Posterior cingulate gyrus (tissue), 11 donors: ENCODE measurements at places on chromosomes 3 and 15.

GRCh38 chr3:136750897-136751315 lies 1.3 kb downstream of the STAG1 start:
- DNase-seq: no peak

DNA sequence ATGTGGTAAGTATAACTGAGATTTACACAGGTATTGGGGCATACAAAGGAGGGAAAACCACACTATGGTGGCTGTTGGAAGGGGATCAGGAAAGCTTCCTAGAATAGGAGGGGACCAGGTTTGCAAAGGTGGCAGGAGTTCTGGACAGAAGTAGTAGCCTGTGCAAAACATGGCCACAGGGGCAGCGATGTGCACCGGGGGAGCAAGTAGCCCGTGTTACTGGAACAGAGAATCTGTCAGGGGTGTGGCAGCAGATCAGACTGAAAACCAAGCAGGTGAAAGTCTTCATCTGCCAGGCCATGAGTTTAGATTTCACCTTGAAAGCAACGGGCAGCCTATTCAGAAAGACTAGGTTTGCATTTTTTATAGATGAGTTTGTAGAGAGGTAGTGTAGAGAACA lies 182.3 kb upstream of the LPP start:
- no peak for DNase-seq

GRCh38 chr15:92444631-92445030 lies 51.0 kb downstream of the ST8SIA2 start:
- DNase-seq: no peak

DNA sequence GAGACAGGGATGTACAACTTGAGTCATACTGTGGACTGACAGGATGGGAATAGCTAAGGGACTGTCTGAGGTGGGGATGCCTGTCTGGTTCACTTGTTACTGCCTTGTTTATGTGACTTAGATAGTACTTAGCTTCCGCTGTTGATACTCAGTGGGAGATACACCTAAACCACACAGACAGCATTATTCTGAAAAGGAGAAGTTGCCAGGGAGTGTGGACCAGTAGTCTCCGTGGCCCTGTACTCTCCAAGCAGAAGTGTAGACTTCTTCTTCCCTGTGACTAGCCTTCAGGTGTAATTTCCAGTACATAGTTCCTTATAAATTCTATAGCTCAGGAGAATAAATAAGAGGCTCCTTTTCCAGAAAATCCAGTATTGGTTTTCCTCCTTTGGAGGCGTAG lies 5.1 kb downstream of the HIGD2B start:
- DNase-seq: no peak

GRCh38 chr3:53787016-53787415 lies 59.2 kb downstream of the CHDH start:
- no peak for DNase-seq

DNA sequence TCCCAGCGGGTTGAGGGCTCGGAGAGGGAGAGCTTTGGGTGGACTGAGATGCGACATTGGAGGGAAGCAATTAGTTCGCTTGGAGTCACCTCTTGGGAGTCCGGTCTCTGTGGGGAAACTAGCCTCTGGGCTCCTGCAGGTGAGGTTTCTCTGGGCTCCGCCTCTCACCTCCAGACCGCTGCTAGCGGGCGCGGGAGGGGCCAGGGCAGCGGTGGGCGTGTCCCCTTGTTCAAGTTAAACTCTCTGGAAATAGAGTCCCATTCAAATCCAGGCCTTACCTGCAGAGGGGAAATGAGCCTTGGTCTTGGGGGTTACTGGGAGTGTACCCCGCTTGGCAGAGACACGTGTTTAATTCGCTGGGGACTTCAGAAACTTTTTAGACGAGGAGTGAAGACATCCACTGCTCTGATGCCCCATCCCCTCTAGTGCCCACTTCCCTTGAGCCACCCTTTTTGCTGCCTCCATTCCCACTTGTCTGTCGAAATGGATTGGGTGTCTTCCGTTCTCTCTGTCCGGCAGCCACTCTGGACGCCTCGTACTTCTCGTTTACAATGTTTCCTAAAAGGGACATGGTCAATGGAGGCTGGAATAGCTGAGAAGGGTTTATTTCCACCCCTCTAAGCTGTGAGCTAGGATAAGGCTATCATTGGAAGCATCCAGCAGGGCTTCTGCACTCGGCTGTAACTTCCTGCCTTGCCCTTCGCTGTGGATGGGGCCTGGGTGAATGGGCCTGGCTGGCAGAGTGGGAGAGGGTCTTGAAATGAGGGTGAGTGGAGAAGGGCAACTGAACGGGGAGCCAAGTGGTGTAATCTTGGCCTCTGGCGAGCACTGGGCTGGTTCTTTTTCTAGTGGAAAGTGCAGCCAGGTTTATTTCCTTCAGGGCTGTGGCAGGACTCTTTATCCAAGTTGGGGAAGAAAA lies 1.1 kb downstream of the MITF start:
- DNase-seq: peak; percentile 77

DNA sequence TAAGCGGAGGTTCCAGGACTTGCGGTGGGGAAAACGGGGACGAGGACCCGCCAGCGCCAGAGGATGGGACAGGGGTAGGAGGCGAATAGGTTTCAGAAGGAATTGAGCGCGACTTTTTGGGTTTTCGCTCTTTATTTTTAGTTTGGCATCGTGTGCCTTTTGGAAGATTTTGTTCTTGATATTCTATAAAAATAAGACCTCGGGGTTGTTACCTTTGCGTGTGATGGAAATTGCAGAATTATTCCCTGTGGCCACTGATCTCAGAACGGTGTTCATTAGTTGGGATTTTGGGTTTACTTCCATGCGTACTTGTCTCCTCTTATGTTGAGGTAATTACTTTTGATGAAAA lies 453 bp upstream of the CCDC14 start:
- DNase-seq: no peak

GRCh38 chr15:65381445-65382145 lies 3.8 kb upstream of the IGDCC3 start:
- no peak for DNase-seq
